ENCODE measurements at places on chromosomes 2 and 18. TPM values are rescaled to one million over a fixed set of nuclear protein-coding genes. Genes with fewer than 3 reads are reported as not detected.
A peak's percentile ranks its signal among the peaks of the same experiment; 100 is the strongest.

Gene RIOK3
- 80.3 TPM for polyA plus RNA-seq

Gene GCA
- polyA plus RNA-seq = 12.0 TPM

DNA sequence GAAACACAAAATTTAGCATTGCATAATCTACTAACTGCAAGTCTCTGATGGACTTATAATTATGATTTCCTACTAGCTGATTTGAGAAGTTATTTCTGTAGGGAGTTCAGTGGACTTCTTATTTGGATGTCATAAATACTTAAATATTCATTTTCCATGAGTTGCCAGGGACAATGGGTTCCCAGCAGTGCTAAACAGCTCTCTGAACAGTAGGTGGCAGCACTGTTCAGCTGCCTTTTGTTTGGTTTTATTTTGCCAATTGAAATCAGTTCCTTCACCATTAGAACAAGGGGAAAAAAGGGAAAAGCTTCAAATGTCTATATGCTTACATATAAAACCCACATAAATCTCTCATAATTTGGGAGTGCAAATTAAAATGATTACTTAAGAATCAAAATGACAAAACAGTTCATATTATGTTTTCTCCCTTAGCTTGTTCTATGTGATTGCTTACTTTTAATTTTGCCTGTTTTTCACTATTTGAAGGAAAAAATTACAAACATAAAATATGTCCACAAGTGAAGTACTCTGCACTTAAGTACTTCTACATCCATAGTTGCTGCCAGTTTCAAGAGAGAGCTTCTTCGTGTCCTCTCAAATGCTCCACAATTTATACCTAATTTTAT is 898.9 kb downstream of the CPS1 start:
- peak; percentile 48 for DNase-seq

- no peak for DNase-seq
Observed at GRCh38 chr2:212428681-212429478, 109.7 kb downstream of the ERBB4 start.

DNA sequence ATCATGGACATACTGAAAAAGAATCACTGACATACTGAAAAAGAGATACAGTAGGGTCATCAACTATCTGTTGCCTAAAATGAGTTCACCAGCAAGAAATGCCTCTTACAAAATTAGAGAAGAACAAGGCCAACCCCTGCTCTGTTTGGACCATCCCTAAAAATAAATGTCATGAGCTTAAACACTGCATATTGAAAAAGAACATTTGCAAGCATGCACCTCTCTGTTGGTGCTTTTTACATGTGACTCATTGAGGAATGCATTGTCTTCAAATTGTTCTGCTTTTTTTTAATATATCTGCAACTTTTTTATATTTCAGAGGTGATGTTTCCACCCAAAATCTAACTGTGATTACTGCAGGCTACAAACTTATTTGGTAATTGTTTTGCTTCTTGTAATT is 233.9 kb upstream of the LRATD1 start:
- DNase-seq = no peak

DNA sequence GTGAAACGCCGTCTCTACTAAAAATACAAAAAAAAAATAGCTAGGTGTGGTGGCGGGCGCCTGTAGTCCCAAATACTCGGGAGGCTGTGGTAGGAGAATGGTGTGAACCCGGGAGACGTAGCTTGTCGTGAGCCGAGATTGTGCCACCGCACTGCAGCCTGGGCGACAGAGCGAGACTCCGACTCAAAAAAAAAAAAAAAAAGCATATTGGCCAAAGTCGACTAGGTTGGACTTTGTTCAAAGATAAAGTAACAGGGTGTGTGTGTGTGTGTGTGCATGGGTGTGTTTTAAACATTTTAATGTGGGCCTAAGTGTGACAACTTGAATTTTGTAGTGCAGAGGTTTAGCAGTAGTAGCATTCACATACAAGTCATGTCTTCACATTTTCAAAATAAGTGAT is 11.7 kb downstream of the GEMIN6 start:
- DNase-seq = no peak

- DNase-seq = no peak
Observed at GRCh38 chr2:210997373-210997772, 441.0 kb downstream of the CPS1 start.

Measured in forelimb muscle (tissue), 1 donor.